HCT116 (cell line): ENCODE measurements at places on chromosomes 13 and 19. TPM values are rescaled to one million over a fixed set of nuclear protein-coding genes. Genes with fewer than 3 reads are reported as not detected.

- H3K4me3 ChIP-seq: no peak overlapping the region
- no peak overlapping the region for H3K27ac ChIP-seq
- no peaks in the 10 kb centered on the region for H3K4me1 ChIP-seq
- DNase-seq: no peak
- no peaks in the 10 kb centered on the region for H3K36me3 ChIP-seq
Measured at GRCh38 chr13:39601636-39602035, 1.4 kb downstream of the LHFPL6 start.

DNA sequence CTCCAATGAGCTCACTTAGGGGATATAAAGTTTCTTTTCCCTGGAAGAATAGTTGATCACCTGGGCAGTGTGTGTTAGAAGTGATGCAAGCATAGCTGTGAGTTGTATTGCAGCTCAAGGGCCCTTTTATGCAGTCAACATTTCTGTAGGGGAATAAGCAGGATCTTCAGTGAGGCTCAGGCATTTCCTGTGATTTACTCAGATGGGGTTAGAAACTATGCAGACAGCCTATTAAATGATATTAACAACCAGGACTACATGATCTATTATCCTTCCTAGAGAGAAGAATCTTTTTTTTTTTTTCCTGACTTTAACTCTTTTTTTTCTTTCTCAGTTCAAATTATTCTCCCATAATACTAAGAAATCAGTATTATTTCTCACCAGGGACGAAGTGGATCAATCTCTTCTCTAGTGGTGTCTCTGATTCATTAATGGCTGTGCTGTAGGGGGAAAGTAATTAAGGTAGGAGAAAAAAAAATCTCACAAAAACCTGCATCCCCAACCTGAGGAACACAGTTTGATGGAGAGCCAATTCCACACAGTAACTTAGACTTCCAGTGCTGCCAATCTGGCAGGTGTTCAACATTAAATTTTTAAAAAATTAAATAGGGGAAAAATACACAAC is 126.4 kb upstream of the SLC10A2 start:
- H3K4me1 ChIP-seq: no peaks in the 10 kb centered on the region
- H3K4me3 ChIP-seq: no peak overlapping the region
- H3K27me3 ChIP-seq: no peaks in the 10 kb centered on the region

GRCh38 chr19:1169411-1169791 is 4.7 kb downstream of the SBNO2 start:
- no peak overlapping the region for H3K4me3 ChIP-seq
- H3K4me1 ChIP-seq: peaks cover 31% of the 10 kb centered on the region
- peak overlapping the region; percentile 60 for H3K27ac ChIP-seq

DNA sequence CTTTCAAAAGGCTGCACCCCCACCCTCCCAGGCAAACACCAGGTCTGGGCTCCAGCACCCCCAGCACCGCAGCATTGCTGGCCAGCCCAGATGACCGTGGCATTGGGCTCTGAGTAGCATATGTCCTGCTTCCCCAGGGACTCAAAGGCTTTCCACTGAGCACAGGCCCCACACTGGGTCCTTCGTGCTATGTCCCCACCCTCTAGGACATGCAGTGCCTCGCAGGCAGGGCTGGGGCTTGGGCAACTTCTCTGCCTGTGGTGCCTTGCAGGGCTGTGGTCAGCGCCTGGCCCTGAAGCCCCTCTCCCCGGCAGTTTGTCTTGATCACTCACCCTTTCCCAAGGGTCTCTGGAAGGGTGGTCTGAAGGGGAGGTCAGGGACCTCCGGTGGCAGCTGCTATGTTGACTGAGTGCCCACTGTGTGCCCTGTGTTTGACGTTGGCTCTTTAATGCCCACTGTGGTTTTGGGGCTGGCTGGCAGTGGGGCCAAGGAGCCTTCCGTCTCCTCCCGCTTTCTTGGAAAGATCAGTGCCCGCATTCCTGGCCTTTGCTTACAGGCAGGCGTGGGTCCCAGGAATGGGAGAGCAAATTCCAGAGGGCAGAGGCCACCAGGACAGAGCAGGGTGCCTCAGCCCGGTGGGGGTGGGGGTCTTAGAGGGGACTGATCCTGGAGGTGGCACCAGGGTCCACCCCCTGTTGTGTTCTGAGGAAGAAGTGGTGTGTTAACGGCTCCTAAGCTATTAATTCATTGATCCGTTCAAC is 20.3 kb upstream of the CRTC1 start:
- DNase-seq: no peak
- H3K27ac ChIP-seq: no peak overlapping the region
- no peaks in the 10 kb centered on the region for H3K36me3 ChIP-seq

DNA sequence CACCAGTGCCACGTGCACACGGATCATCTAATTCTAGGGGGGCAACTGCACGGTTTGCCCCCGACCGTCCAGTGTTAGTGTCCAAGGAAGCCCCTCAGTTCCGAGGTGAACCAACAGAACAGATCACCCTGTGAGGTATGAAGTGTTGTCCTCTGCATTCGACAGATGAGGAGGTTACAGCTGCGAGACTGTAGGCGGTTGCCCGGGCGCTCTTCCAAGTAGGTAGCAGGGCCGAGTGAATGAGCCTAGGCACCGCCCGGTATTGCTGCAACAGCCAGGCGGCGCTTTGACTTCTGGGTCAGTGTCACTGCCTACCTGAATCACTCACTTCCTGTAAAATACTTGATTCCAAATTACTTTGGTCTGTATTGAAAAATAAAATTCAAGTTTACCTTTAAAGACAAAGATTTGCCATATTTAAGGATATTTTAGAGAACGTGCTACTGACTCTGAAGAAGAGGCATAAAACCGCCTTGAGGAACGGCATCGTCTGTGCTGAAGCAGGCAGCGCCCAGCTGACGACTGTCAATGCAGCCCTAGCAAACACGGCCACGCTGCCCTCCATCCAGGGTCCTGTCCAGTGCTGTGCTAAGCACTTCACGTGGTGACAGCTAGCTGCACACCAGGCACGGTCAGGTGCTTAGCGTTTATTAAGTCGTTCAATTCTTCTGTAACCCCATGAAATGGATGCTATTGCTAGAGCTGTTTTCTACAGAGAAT is 19.3 kb upstream of the RASA3 start:
- peak overlapping the region; percentile 5; the same call in 1 of the 2 replicates for H3K27ac ChIP-seq
- no peaks in the 10 kb centered on the region for H3K27me3 ChIP-seq
- peak overlapping the region; percentile 47 for H3K4me3 ChIP-seq
- H3K36me3 ChIP-seq: no peaks in the 10 kb centered on the region

- no peaks in the 10 kb centered on the region for H3K27me3 ChIP-seq
- no peak overlapping the region for H3K27ac ChIP-seq
- no peak for DNase-seq
Measured at GRCh38 chr13:89846926-89847585, 1500.4 kb upstream of the MIR17HG start.

DNA sequence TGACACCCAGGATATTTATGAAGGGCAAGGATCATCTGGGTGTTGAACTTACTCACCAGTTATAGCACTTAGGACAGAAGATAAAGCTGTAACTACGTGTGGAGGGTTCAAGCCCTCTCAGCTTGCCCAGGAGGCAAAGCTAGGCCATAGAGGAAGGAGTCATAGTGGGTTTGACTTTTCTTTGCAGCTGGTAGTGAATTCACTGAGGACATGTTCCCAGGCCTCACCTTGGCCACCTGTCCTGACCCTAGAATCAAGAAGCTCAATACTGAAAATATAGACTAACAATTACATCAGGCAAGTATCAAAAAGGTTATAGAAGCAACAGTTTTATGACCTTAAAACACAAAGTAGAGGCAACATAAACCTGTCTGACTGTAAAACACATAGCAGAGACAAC is 1207.7 kb downstream of the SLITRK1 start:
- H3K27me3 ChIP-seq: no peaks in the 10 kb centered on the region
- no peak overlapping the region for H3K27ac ChIP-seq
- H3K36me3 ChIP-seq: no peaks in the 10 kb centered on the region
- DNase-seq: no peak
- no peaks in the 10 kb centered on the region for H3K4me1 ChIP-seq
- H3K4me3 ChIP-seq: no peak overlapping the region

DNA sequence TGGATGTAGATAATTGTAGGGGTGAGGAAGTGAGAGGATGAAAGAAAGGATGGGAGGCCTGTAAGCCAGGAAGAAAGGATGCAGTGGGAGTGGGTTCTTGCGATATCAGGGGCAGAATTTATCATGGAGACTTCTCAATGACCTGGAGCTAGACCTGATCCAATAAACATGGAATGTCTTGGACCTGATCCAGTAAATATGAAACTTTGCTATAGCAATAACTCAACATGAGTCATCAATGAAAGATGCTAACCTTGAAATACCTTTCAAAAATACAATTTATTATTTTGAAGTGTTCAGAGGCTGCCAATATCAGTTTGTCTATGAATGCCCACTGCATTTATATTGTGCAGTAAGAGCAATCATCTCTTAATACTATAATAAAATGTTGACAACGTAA is 279.5 kb downstream of the POU4F1 start:
- no peak for DNase-seq
- no peak overlapping the region for H3K27ac ChIP-seq
- H3K36me3 ChIP-seq: no peaks in the 10 kb centered on the region
- H3K27me3 ChIP-seq: no peaks in the 10 kb centered on the region
- no peaks in the 10 kb centered on the region for H3K4me1 ChIP-seq
- H3K4me3 ChIP-seq: no peak overlapping the region

GRCh38 chr19:15869109-15869555 is 28.7 kb downstream of the CYP4F2 start:
- no peaks in the 10 kb centered on the region for H3K27me3 ChIP-seq
- no peak overlapping the region for H3K4me3 ChIP-seq
- no peaks in the 10 kb centered on the region for H3K36me3 ChIP-seq
- DNase-seq: peak; percentile 71
- peak overlapping the region; percentile 54 for H3K27ac ChIP-seq

DNA sequence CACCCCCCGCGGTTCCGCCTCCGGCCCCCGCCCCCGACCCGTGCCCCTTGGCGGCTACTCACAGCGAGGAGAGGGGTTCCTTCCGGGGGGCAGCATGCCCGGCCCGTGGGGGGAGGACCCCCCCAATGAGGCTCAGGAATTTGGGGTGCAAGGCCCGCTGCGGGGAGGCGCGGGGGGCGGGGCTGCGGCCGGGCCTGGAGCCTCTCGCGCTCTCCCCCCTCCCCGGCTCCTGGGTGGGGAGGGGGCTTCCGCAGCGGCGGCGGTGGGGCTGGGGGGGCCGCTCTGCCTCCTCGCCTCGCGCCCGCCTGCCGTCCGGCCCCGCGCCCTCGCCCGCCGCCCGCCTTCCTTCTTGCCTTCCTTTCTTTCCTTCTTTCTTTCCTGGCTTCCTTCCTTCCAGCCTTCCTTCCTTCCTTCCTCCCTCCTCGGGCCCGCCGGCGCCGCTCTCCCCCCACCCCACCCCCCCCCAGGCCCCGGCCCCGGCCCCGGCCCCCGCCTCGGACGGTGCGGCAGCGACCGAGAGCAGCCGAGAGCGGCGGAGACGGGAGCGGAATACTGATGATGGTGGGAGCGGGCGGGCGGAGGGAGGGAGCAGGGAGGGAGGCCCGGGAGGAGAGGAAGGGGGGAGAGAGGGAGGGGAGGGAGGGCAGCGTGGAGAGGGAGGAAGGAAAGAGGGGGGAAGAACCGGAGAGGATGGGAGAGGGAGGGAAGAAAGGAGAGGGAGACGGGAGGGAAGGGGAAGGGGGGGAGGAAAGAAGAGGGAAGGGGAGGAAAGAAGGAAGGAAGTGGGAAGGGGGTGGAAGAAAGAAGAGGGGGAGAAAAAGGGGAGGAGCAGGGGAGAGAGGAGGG is at the start of gene LRRC4B:
Gene LRRC4B (minus strand): TSS at position 554 of the 846 bp plus-strand sequence. CDS start 19,597 bp downstream, outside the sequence.
- no peak within 1 kb of the TSS for H3K4me3 ChIP-seq
- H3K36me3 ChIP-seq: no peaks in the 10 kb centered on the region
- H3K4me1 ChIP-seq: no peaks in the 10 kb centered on the region
- no peak for DNase-seq

DNA sequence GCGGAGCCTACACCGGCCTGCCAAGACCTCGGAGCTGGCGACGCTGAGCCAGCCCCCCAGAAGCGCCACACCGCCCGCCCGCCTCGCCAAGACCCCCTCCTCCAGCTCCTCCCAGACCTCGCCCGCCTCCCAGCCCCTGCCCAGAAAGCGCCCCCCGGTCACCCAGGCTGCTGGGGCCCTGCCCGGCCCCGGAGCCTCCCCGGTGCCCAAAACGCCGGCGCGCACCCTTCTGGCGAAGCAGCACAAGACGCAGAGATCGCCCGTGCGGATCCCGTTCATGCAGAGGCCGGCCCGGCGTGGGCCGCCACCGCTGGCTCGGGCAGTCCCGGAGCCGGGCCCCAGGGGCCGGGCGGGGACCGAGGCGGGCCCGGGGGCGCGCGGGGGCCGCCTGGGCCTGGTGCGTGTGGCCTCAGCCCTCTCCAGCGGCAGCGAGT is 10.2 kb downstream of the C19orf25 start:
- H3K27me3 ChIP-seq: no peaks in the 10 kb centered on the region
- peak overlapping the region; percentile 91 for H3K27ac ChIP-seq
- DNase-seq: no peak
- H3K4me1 ChIP-seq: peaks cover 19% of the 10 kb centered on the region
- peak overlapping the region; percentile 48 for H3K4me3 ChIP-seq
- no peaks in the 10 kb centered on the region; the same call in 1 of the 2 replicates for H3K36me3 ChIP-seq

- H3K27me3 ChIP-seq: no peaks in the 10 kb centered on the region
- peaks cover 5% of the 10 kb centered on the region; the same call in 1 of the 2 replicates for H3K4me1 ChIP-seq
- H3K36me3 ChIP-seq: peaks cover 14% of the 10 kb centered on the region
- H3K27ac ChIP-seq: no peak overlapping the region
- H3K4me3 ChIP-seq: no peak overlapping the region
Measured at GRCh38 chr13:110628952-110629701, 13.8 kb downstream of the NAXD start.

- no peak overlapping the region for H3K4me3 ChIP-seq
- peaks cover 9% of the 10 kb centered on the region; the same call in 1 of the 2 replicates for H3K4me1 ChIP-seq
- DNase-seq: no peak
- H3K27me3 ChIP-seq: no peaks in the 10 kb centered on the region
Measured at GRCh38 chr13:60392131-60392530, 4.9 kb upstream of the TDRD3 start.

CYP2B6 gene
- total RNA-seq: 0.74 TPM

KIR3DL2 gene
- total RNA-seq: not detected

SRRM5 gene
- total RNA-seq: not detected

C19orf38 gene
- 0.74 TPM for total RNA-seq

ZNF837 gene
- total RNA-seq: 3.2 TPM

NDUFA3 gene
- total RNA-seq: 149 TPM

TTYH1 gene
- 0.37 TPM for total RNA-seq
